ENCODE measurements at places on chromosomes 5 and 9. TPM values are rescaled to one million over a fixed set of nuclear protein-coding genes. Genes with fewer than 3 reads are reported as not detected.

- H3K36me3 ChIP-seq = no peaks in the 10 kb centered on the region
- DNase-seq = peak; percentile 91
- H3K27me3 ChIP-seq = peaks cover 1% of the 10 kb centered on the region
- H3K27ac ChIP-seq = no peak overlapping the region
- peak overlapping the region; percentile 41 for H3K4me3 ChIP-seq
These were observed 1.8 kb upstream of the FAM78A start for GRCh38 chr9:131277910-131278701.

- no peak overlapping the region for H3K27ac ChIP-seq
- peaks cover 2% of the 10 kb centered on the region for H3K27me3 ChIP-seq
- H3K4me3 ChIP-seq = no peak overlapping the region
These were observed 8.4 kb downstream of the SH3TC2 start for GRCh38 chr5:149054416-149054815.

DNA sequence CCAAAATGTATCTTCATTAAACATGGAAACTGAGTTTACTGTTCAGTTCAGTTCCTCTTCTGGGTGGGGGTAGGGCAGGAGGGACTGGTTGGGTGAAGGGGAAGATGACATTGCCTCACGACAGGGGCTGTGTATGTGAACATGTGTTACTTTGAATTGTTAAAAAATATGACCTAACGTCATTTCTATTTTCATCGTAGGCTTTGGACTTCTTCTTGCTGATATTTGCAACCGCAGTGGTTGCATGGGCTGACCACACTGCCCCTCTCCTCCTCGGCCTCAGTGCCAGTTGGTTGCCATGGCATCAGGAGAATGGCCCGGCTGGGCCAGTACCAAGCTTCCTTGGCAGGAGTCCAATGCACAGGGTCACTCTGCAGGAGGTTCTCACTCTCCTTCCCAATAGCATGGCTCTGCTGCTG lies 41.5 kb downstream of the HACD4 start:
- no peak overlapping the region for H3K4me3 ChIP-seq
- no peaks in the 10 kb centered on the region for H3K27me3 ChIP-seq
- no peak overlapping the region for H3K27ac ChIP-seq
- peak; percentile 88 for DNase-seq

- H3K27me3 ChIP-seq = peaks cover 2% of the 10 kb centered on the region
- no peak overlapping the region for H3K4me3 ChIP-seq
- no peaks in the 10 kb centered on the region for H3K36me3 ChIP-seq
- H3K27ac ChIP-seq = no peak overlapping the region
- no peaks in the 10 kb centered on the region for H3K4me1 ChIP-seq
These were observed 42.4 kb upstream of the SMIM32 start for GRCh38 chr5:136235321-136235720.

DNA sequence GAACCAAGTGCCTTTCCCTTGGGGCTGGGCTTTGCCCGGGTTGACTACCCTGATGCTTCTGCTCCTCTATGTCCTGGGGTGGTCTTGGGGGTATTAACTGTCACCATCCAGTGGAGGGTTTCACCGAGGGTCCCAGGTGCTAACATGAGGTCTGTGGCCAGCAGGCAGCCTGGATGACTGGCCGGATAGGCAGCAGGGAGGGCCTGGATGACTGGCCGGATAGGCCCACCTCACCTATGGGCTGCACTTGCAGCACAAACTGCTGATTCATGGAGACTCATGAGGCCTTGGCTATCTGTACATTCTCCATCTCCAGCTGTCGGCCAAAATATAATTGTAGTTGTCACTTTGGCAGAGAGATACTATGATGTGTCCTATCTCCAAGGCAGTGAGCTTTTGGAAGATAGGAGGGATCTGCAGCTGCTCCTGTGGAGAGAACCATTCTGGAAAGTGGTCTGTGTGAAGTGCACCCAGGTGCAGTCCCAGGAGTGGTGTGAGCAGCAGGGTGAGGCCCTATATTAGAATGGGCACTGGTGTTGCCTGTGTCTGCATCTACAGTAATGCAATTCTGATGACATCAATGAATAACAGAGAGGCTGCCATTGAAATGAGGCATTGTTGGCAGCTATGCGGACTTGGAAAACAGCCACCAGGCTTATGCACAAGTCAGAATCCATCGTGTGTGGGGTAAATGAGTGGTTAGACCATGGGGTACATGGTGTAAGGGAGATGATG lies 26.3 kb upstream of the CDKN2AIPNL start:
- no peaks in the 10 kb centered on the region for H3K27me3 ChIP-seq
- no peaks in the 10 kb centered on the region for H3K36me3 ChIP-seq
- no peak overlapping the region for H3K27ac ChIP-seq
- DNase-seq = no peak

DNA sequence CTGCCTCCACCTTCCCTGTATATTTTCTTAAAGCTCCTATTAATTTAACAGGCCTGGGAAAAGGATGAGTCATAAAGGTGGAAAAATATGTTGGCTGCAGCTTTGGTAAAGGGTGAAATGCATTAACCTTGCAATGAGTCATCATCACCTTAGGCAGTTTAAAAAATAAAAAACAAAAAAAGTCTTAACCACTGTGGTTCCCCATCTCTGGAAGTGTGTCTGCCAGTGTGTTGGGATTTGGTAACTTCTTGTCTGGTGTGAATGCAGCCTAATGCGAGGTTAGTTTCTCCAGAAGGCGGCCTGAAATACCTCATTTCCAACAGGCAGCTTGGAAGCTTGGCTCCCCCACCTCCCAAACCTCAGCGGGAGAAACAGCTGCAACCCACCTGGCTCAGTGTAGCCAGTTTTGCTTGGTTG lies 265.3 kb upstream of the GAS1 start:
- H3K27ac ChIP-seq = no peak overlapping the region
- no peak overlapping the region for H3K4me3 ChIP-seq
- no peaks in the 10 kb centered on the region for H3K4me1 ChIP-seq
- H3K27me3 ChIP-seq = no peaks in the 10 kb centered on the region
- no peaks in the 10 kb centered on the region for H3K36me3 ChIP-seq

GRCh38 chr5:167512111-167512510 lies 779.3 kb upstream of the WWC1 start:
- no peak for DNase-seq
- no peaks in the 10 kb centered on the region for H3K36me3 ChIP-seq
- H3K4me3 ChIP-seq = no peak overlapping the region
- H3K27me3 ChIP-seq = no peaks in the 10 kb centered on the region
- H3K27ac ChIP-seq = no peak overlapping the region

- H3K4me3 ChIP-seq = no peak overlapping the region
- H3K4me1 ChIP-seq = no peaks in the 10 kb centered on the region
- no peak overlapping the region for H3K27ac ChIP-seq
- DNase-seq = no peak
- H3K27me3 ChIP-seq = no peaks in the 10 kb centered on the region
These were observed 37.4 kb upstream of the FBXW11 start for GRCh38 chr5:172043865-172044264.

- DNase-seq = no peak
- H3K36me3 ChIP-seq = no peaks in the 10 kb centered on the region
- H3K4me3 ChIP-seq = no peak overlapping the region
- H3K27me3 ChIP-seq = no peaks in the 10 kb centered on the region
- H3K27ac ChIP-seq = no peak overlapping the region
- H3K4me1 ChIP-seq = no peaks in the 10 kb centered on the region
These were observed 549.4 kb downstream of the LRRC70 start for GRCh38 chr5:63128018-63128417.

The F2RL2 gene
- polyA plus RNA-seq = 0.50 TPM

The TMC1 gene
- not detected for polyA plus RNA-seq

The TMEM174 gene
- polyA plus RNA-seq = not detected

The SLC45A2 gene
- polyA plus RNA-seq = not detected

The WWC1 gene
- polyA plus RNA-seq = 9.1 TPM
